Mesothelial cell of epicardium (in vitro differentiated cells): ENCODE measurements at places on chromosomes 4 and X.

DNA sequence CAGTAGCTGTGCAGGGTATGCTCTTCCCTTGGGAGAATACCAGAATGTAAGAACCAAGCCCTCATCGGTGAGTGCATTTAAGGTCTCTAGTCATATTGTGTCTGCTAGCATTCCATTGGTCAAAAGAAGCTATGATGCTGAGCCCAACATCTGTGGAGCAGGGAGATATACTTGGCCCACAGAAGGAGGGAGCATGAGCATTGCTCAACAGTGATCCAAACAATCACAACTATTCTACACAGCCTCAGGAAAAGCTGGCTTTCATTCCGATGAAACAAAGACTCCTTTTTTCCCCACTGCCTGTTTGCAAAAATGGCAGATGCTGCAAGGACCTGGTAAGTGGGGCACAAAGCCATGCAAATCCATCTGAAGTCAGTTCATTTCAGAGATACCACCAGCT, 80.6 kb upstream of the DHX15 start:
- no peak for DNase-seq

DNA sequence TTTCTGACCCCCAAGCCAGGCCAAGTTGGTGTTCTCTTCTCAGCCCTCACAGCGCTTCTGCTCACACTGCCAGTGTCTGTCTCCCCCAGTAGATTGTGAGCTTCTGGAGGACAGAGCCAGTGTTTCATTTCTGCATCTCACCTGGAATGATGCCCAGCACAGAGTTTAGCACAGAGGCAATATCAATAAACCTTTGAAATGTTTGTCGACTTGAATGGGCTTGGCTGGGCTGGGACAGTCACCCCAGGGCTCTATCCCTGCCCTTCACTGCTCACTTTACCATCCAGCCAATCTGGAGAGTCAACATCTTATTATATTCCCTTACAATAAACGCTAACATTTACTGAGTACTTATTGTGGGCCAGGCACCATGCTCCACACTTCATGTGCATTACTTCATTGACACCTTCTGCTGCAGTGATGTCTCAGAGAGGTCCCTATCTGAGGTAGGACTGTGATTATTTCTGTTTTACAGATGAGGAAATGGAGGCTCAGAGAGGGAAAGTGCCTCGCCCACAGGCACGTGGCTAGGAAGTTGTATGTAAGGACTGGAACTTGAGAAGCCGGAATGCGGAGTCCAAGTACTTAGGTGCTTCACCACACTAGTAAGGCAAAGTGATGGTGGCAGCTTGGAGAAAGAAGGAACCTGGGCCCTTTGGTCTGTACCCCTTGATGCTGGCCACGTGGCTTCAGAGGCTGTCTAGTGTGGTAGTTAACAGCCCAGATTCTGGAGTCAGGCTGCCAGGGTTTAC, 19.5 kb downstream of the EFNB1 start:
- no peak for DNase-seq

GRCh38 chrX:150936556-150936955, 38.1 kb upstream of the CD99L2 start:
- no peak for DNase-seq

- DNase-seq, result no peak
Measured at GRCh38 chr4:94642561-94642866, 115.2 kb upstream of the BMPR1B start.

- no peak for DNase-seq
Measured at GRCh38 chrX:114841051-114841450, 176.4 kb downstream of the IL13RA2 start.

- DNase-seq, result no peak
Measured at GRCh38 chrX:47900833-47901232, 64.1 kb downstream of the ZNF81 start.

GRCh38 chrX:49106296-49106695, 17.2 kb downstream of the GPKOW start:
- no peak for DNase-seq

- DNase-seq, result no peak
Measured at GRCh38 chrX:40832723-40833122, 97.4 kb upstream of the MED14 start.

- no peak for DNase-seq
Measured at GRCh38 chr4:117302226-117302625, 216.8 kb upstream of the TRAM1L1 start.

DNA sequence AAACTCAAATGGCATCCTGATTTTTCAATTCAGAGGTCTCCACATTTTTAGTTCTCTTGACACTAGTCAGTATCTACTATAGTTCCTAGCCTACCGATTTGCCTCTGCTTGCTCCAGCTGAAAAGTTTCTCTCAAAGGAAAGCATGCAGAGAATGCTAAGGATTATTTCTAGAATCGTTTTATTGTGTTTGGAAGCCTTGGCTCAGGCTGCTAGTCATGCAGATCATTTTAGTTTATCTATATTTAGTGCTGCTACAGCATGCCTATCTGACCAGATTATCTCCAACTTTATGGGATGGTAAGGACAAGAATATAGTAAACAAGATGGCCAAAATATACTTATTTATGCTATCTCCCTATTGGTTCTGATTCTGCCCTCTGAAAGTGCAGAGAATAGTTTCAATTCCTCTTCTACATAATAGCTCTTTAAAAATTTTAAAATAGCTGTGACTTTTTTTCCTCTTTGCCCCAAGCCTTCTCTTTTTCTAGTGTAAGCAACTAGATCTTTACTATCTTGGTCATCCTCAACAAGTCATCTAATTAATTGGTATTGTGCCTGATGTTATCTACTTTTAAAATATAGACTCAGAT, 15.7 kb upstream of the DRP2 start:
- DNase-seq, result no peak

DNA sequence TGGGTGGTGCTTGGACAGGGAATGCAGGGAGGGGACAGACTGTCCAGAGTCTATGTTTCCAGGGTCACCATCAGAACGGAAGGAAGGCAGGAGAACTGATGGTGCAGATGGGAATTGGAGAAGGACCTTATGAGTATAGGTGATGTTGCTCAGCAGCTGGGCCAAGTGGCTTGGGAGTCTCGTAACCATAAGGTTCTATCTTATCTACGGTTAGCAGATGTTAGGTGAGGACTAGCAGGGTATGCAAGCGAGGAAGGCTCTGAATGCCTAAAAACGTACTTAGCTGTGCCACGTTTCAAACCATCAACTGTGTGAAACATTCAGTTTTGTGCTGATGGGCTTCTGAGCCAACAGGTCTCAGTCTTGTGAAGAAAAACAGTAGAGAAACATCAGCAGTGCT, 22.4 kb downstream of the MAGEA9 start:
- DNase-seq, result no peak

GRCh38 chrX:72146527-72146926, 14.8 kb upstream of the RTL5 start:
- DNase-seq, result no peak

GRCh38 chrX:2829469-2830246, 928 bp downstream of the GYG2 start:
- no peak for DNase-seq

DNA sequence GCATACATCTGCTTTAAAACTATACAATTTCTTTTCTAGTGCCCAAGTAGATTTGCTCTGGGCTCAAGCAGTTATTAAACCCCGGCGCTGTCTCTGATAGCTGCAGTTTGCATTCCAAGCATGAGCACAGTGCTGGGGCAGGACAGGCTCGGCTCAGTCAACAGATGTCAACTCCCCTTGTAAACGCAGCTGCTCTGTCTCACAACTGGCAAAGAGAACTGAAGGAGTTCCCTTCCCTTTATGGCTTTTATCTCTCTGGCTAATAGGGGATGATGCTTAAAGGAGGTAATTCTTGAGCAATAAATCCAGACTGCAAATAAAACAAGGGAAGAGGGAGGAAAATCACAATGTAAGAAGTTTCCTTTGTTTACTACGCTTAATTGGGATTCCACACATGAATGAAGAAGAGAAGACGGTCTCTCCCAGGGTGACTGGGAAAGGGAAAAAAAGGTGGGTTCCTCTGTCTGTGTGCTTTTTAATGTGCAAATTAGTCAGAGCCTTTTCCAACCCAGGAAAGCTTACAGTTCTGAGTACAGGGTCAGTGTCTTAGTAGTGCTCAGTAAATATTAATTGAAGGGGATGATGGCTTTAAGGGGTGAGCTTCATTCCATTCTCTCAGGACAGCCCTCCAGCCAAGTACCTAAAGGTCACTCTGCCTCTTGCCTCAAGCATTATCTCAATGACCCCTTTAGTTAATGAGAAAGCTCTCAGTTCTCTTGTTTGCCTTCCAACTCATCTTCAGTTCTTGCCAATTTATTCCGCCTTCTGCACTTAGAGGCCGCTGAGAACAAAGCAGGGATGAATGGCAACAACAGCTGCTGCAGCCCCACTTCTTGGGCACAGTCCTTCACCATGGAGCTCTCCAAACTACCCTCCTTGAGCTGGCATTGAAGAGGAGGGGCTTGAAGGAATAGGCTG, 155.7 kb upstream of the JADE1 start:
- DNase-seq, result peak; percentile 27

DNA sequence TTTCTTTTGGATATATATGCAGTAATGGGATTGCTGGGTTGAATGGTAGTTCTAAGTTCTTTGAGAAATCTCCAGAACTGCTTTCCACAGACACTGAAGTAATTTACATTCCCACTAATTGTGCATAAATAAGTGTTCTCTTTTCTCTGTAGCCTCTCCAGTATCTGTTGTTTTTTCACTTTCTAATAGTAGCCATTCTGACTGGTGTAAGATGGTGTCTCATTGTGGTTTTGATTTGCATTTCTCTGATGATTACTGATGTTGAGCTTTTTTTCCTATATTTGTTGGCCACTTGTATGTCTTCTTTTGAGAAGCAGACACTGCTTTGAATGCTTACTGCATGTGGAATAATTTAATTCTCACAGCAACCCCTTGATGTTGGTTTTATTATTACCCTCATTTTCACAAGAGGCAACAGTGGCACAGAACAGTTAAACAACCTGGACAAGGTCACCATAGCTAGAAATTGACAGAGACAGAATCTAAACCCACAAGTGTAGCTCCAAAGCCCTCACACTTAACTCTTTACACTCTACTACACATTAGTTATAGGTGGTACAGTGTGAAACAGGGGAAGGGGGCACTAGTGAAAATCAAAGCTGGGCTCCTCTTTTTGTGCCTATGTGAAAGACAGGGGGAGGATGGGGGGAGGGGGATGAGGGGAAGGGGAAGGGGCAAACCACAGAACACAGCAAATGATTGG, 96.1 kb downstream of the REELD1 start:
- DNase-seq, result no peak

- DNase-seq, result no peak
Measured at GRCh38 chr4:104022226-104022625, 302.4 kb upstream of the TACR3 start.

DNA sequence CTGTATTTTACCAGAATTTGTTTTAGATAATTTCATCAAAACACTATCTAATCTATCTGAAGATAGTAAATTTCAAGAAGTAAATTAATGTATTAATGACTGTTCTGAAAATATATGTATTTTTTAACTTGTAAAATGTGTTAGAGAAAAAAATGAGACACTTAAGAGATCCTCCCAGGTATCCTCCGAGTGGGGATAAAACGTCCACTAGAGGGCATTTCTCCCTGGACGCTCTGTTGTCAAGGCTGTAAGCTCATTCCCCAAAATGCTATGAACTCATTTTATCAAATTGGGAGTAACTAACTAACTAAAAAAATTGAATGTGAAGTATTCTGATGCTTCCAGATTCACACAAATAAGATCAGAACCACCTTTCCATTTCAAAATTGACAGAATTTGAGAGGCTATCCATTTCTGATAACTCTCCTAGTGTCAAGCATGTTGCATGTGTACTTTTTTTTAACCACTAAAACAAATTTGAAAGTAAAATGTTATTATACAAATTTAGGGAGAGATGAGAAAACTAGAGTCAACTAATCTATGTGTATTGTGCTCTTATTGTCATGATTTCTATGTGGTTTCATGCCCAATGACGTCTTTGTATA, 337.3 kb upstream of the HS3ST1 start:
- no peak for DNase-seq

DNA sequence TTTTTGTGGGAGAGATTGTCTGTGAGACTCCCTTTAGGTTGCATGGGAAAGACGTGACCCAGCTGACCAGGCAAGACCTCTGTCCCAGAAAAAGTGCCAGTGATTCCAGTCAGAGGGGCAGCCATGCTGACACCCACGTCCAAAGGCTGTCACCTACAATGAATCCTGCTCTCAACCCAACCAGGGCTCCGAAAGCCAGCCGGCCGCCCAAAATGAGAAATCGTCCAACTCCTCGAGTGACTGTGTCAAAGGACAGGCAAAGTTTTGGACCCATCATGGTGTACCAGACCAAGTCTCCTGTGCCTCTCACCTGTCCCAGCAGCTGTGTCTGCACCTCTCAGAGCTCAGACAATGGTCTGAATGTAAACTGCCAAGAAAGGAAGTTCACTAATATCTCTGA, 5.5 kb downstream of the SLITRK2 start:
- DNase-seq, result no peak

GRCh38 chr4:995311-996026, 2.3 kb upstream of the SLC26A1 start:
- DNase-seq, result no peak

DNA sequence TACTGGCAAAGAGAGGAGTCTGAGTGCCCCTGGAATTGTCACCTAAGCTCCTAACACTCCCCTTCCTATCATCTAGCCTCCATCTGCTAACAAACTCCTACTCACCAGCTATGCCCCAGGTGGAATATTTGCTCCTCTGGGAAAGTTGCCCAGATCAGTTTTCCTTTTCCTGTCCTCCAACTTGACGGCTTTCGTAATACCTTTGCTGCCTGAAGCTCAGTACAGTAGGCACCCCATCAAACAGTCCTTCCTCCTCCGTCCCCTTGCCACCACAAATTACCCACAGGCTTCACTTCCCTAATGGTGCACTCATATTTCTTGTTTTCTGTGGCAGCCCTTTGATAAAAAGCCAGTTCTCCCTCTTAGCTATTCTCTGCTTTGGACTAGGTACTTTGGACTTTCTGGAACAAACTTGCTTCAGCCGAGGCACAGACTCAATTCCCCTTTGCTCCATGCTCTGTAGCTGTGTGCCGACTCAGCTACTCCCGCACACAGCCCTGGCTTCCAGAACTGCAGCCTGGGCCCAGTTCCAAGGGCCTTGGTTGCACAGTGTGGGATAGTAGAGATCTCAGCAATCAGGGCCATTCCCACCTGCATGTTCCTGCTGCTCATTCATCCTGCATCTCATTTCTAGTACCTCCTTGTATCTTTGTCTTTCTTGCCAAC, 605.1 kb downstream of the BCOR start:
- DNase-seq, result no peak
